Naive B cell (primary cell): ENCODE measurements at places on chromosomes 4 and X. TPM values are rescaled to one million over a fixed set of nuclear protein-coding genes. Genes with fewer than 3 reads are reported as not detected.

Gene COX7B2
- not detected for polyA plus RNA-seq

Gene BRS3
- not detected for polyA plus RNA-seq

Gene RPL36A
- 1,849 TPM for polyA plus RNA-seq

Gene SYN1
- not detected for polyA plus RNA-seq

Gene CDS1
- 0.07 TPM for polyA plus RNA-seq

Gene PPBP
- polyA plus RNA-seq, result 91.9 TPM

Gene PCDH11X
- not detected for polyA plus RNA-seq

Gene TMEM156
- 115 TPM for polyA plus RNA-seq

Gene HAND2
- polyA plus RNA-seq, result not detected

Gene SRPX2
- polyA plus RNA-seq, result not detected

Gene PORCN
- 10.5 TPM for polyA plus RNA-seq

Gene SCML2
- 1.6 TPM for polyA plus RNA-seq

DNA sequence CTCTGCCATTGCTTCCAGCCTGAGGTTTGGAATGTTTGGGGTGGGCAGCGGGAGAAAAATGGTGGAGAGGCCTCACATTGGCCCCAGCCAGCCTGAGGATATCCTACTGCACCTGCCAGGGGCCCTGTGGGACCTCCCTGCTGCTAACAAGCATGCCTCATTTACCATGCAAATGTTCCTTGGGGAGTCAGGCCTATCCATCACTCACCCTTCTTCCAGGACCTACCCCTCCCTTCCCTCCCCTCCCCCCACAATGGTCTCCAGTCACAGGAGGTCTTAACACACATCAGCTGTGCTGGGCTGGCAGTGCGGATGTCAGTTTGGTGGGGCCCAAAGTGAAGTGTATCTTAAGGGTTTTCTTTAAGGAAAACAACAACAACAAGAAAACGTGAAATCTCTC, 139.2 kb downstream of the SHOX start:
- DNase-seq, result no peak

GRCh38 chr4:88619971-88620370, 27.7 kb downstream of the HERC3 start:
- no peak for DNase-seq

GRCh38 chr4:42618023-42618422, 38.9 kb downstream of the ATP8A1 start:
- no peak for DNase-seq

DNA sequence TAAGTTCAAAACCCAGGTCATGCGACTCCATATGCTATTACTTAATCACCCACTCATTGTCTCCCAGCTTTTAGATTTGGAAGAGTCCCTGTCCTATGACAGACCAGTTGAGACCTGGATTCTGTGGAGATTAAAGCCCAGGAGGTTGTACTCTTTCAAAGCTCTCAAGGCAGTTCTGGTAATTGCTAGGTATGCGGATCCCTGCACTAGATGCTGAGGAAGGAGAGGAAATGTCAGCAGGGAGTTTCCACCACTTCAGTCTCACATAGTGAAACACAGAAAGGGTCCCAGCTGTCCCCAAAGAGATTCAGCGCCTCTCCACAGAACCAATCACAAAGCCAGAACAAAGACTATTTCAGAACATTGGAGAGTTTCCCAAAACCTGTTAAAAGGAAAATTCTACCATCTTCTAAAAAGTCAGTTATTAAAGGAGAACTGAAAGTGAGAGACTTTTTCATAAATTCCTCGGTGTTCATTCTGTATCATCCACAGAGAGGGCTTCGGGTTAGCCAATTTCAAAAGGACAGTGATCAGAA, 53.4 kb downstream of the IRF2 start:
- no peak for DNase-seq

DNA sequence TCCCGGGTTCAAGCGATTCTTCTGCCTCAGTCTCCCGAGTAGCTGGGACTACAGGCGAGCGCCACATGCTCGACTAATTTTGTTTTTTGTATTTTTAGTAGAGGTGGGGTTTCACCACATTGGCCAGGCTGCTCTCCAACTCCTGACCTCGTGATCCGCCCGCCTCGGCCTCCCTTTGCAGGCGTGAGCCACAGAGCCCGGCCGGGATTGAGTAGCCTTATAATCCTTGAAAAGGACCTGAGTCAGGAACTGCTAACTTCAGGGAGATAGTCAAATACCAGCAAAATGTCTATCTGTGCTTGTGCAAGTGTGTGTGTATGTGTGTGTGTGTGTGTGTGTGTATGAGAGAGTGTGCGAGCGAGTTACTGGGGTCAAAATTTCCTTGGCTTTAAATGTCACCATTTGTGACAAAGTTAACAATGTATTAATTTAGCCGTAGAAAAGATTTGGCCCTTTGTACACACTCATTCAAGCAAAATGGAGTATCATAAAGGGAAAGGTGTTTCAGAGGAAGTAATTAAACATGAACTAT, 1.8 kb upstream of the KDM6A start:
- DNase-seq, result no peak

- no peak for DNase-seq
Measured at GRCh38 chr4:82247171-82247570, 126.6 kb downstream of the HNRNPD start.

DNA sequence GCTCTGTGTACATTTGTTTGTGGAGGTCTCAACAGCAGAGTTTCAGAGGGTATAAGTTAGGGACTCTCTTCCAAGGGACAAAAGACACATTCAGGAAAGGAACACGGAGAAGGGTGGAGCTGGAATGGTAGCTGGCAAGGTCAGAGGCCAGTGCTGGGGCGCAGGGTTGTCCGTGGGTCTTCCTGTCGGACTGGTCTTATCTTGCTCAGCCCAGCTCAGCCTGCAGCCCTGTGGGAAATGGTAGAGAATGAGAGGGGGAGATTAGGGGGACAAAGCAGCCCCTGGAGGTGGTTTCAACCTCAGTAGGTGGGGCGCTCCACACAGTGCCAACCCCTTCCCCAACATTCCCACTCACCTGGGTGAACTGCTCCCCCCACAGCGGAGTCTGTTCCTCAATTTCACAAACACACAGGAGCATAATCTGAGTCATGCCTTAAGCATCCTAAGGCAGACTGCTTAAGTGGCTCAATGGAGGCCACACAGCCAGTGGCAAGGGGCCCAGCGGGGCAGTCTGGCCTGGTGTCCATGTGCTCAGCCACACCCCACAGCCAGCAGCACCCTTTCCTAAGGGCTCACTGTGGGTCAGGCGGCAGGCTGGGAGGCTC, 6.9 kb upstream of the HDAC6 start:
- no peak for DNase-seq

- no peak for DNase-seq
Measured at GRCh38 chr4:37646247-37646646, 39.9 kb downstream of the RELL1 start.

DNA sequence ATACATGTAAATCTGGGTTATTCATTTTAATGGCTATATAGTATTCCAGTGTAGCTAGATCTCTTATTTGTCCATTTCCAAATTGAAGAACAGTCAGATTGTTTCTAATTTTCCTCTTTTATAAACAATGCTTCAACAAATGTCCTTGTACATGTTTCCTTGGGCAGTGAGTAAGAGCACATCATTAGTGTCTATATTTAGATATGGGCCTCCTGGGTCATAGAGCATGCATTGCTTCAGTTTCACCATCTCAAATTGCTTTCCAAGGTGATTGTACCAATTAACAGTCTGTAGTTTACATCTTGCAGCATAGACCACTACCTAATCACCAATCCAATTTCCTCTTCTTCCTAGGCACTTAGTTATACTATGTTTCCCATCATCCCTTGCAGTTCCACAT, 13.4 kb downstream of the PHKA2 start:
- DNase-seq, result no peak

DNA sequence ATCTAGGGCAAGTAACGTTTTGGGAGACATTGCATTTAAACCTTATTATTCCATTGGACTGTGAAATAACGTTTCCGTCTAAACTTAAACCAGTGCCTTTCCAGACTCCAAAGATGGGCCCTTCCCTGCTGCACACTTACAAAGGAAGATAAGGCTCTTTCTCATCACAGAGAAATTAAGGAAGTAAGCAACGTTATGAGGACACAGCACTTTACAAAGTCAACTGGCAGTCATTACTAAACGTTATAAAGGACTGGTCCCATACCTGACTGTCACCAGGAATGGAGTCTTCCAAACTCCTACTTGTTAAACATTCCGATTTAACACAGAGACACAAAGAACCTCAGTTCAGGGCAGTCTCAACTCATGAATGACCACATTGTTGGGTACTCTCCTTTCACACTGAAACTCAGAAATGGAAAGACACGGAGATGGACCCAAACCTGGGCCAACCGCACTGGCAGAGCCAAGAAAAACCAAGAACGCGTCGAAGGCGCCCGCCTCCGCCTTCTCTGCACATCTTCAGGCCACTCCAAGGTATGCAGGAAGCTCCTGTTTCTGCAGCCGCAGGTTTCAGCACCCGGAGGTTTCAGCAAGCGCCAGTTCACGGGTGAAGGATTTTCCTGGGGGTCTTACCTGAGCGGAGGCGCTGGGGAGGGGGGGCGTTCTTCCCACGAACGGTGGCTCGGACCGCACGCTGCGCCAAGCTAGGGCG, 670 bp downstream of the PAPSS1 start:
- peak; percentile 24 for DNase-seq

GRCh38 chr4:56540826-56541225, 35.2 kb downstream of the ARL9 start:
- DNase-seq, result no peak

DNA sequence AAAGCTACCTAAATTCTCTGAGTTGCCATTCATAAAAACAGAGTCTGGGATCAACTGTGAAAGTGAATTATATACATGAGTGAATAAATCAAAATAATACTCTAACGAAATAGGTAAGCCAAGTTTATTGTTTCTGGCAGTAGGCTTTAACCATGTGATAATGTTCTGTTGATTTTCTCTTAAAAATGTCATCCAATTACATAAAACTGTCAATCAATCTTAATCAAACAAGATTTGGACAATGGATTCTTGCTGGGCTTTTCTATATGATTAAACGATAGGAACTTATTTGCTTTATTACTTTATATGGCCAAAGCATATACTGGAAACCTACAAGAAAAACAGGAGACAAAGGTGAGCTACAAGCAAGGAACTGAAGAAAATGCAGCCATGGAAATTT, 148.8 kb downstream of the INPP4B start:
- DNase-seq, result no peak

- no peak for DNase-seq
Measured at GRCh38 chrX:34839451-34839850, 103.1 kb upstream of the FAM47B start.

GRCh38 chr4:3346146-3346545, 53.3 kb downstream of the RGS12 start:
- DNase-seq, result peak; percentile 59

DNA sequence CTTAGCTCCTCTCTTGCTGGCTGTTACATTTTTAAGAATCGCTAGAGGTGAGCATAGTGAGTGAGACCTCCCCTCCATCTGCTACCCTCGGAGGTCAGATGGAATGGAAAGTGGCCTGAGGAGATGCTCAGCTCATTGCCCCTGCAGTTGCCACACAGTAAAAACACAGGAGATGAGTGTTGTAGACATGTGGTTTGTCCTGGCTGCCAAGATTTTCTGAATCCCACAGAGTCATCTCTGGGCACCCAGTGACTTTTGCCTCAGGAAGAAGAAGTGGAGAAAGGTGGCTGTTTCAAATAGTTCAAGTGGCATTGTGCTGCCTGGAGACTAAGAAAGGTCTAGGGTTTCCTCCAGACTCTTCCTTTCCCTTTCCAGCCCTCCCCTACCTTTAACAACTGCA, 271.0 kb downstream of the STK32B start:
- no peak for DNase-seq

- DNase-seq, result no peak
Measured at GRCh38 chr4:107800706-107801105, 24.0 kb upstream of the SGMS2 start.

GRCh38 chrX:46739736-46740135, 19.2 kb downstream of the SLC9A7 start:
- DNase-seq, result no peak

- no peak for DNase-seq
Measured at GRCh38 chr4:102683881-102684609, 76.7 kb downstream of the MANBA start.

GRCh38 chrX:19462231-19462630, 53.1 kb downstream of the MAP3K15 start:
- no peak for DNase-seq

GRCh38 chrX:95059909-95060308, 1385.9 kb downstream of the FAM133A start:
- no peak for DNase-seq

GRCh38 chr4:55068522-55068921, 56.9 kb downstream of the KDR start:
- DNase-seq, result no peak

GRCh38 chr4:83074086-83074704, 39.2 kb downstream of the COPS4 start:
- peak; percentile 76 for DNase-seq

DNA sequence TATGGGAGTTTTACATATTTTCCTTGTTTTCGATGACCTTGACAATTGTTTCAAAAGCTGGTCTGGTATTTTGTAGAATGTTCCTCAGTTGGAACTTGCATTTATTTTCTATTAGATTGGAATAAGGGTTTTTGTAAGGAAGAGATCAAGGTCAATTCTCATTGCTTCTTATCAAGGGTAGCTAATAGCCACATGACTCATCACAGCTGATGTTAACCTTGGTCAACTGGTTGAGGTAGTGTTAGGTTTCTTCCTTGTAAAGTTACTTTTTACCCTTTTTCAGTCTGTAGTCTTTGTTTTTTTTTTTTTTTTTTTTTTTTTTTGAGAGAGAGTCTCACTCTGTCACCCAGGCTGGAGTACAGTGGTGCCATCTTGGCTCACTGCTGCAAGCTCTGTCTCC, 257.2 kb downstream of the SNCA start:
- DNase-seq, result no peak

DNA sequence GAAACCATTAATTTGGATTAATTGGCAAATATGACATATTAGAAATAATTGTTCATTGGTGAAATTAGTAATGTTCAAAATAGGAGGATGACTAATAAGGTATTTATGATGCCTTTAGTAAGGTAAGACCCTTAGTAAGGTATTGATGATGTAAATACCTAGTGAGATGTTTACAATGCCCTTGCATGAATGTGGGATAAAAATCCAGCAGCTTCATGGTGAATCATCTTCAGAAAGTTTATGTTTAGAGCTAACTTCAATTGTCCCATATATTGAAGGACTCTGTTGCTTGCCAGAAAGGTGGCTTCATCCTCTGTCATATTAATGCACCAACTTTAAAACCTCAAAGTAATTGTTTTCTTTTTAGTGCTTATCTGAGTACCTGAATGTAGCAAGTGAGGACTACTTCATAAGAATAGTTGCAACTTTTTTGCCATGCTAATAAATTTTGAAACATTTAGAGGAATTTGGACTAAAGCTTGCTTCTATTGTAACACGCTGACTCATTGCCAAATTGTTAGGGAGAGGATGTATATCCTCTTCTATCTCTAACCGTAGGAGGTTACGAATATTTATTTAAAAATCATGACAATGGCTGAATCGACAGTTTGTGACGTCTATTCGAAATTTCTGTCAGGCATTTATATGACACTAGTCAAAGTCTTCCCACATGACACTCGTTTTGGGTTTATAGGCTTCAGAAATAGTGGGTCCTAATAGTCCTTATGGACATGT, 174.1 kb upstream of the HS3ST1 start:
- no peak for DNase-seq

GRCh38 chr4:170088716-170089115, 1.0 kb downstream of the AADAT start:
- DNase-seq, result no peak
